Activated CD8-positive, alpha-beta memory T cell treated with anti-CD3 and anti-CD28 coated beads, Interleukin-2, amount 10 ng/mL, durations not matched to agents 7 days and 5 days (primary cell): ENCODE measurements at places on chromosomes 3 and 15. TPM values are rescaled to one million over a fixed set of nuclear protein-coding genes. Genes with fewer than 3 reads are reported as not detected.

DNA sequence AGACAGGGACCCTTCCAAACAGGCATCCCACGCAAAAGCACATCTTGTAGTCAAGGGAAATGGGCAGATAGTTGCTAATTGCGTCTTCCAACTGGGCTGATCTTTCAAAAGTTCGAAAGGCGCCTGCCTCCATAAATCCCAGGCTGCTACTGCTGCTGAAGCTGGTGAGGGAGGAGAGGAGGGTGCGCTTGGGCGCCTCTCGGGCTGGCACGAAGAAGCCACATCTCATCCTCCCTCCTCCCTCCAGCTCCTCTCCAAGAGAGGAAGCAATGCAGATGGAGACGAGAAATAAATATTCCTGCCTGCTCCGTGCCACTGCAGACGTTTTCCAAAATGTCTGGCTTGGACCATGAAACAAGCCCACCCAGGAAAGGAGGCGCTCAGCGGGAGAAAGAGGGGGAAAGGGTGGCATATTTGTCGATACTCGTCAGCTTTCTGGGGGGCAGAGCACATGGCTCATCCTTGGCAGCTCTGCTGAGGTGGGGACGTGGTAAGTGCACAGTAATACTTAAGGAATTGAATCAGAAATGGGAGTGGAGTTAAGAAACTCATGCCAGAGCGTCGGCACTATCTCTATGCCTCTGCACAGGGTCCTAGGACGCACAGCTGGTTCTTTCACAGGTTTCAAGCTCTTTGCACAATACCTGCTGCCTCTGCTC is 88.9 kb upstream of the FEZF2 start:
- DNase-seq: no peak

GRCh38 chr3:45772341-45773035 is 23.8 kb downstream of the SLC6A20 start:
- peak; percentile 62 for DNase-seq

GRCh38 chr3:143016321-143016972 is 15.1 kb downstream of the U2SURP start:
- DNase-seq: no peak

DNA sequence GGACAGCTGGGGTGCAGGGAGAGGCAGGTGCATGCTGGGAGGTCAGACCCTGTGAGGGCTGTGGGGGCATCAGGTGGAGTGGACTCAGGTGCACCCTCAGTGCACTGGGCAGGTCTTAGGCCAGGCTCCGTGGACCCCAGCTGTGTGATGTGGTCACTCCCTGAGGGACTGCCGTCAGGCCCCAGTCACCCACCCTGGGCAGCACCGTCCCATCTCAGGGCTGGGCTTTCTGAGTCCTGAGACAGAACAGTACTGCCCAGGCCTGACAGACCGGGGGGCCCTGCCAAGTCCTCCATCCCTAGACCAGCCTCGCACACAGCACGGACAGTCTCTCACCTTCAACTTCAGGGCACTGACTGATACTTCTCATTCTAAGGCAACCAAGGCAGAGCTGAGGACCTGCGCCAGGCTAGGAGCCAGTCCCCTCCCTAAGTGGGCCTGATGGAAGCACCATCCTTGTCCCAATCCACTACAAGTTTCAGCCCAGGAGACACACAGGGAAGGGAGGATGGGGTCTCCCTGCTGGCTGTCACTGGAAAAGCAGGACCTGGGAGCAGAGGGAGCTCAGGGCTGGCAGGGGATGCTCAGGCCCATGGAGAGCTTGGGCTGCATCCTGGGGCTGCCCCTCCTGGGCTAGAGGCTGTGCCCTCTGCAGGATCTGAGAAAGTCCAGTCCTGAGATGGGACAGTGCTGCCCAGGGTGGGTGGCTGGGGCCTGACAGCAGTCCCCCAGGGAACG is 86.3 kb downstream of the LMLN start:
- DNase-seq: no peak

DNA sequence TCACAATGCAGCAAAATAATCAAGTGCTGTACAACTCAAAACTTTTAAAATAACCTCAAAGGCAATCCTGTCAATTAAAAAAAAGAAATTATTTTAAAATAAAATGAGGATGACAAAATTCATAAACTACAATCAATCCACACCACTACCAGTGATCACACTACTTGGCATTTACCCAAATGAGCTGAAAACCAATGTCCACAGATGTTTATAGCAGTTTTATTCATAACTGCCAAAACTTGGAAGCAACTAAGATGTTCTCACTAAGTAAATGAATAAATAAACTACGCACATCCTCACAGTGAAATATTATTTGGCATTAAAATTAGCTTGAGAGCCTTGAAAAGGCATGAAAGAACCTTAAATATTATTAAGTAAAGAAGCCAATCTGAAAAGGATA is 121.3 kb downstream of the STAG1 start:
- DNase-seq: no peak

- no peak for DNase-seq
Observed at GRCh38 chr3:25967385-25967784, 177.5 kb downstream of the OXSM start.

DNA sequence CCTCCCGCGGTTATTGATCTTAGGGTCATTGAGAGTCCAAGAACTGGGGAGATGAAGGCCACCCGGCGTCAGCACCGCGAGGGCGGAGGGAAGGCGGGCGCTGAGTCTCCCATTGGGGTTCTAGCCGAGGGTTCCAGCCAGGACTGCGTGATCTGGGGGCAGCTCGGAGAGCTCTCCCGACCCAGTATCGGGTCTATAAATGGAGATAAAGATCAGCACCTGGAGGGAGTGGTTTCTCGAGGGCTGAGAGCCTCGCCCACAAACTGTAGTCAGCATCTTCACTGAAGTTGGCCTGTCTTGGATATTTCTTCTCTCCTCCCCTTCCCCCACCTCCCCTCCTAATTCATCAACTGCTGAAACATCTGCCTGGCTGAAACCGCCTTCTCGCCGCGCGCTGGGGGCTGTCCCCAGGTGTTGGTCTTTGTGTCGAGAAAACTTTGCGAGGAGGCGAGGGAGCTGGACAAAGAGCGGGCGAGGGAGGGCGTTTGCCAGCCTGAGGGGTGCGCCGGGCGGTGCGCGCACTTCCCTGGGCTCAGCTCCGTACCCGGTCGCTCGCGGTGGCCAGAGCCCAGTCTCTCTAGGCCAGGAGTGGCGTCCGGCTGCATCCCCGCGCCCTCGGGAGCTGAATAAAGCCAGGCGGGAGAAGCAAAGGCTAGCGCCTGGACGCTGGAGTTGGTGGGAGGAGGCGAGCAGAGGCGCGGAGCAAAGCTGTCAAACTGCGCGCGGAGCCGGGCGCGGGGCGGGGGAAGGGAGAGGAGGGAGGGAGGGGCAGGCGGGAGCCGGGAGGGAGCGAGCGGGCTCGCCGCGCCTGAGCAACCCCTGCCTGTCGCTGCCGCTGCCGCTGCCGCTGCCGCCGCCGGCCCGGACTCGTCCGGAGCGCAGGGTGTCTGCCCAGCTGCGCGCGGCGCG is at the start of gene ST8SIA2:
ST8SIA2 (plus strand) TSS at position 811 of the 909 bp plus-strand sequence. CDS start 184 bp downstream, outside the sequence.
- DNase-seq: no peak

DNA sequence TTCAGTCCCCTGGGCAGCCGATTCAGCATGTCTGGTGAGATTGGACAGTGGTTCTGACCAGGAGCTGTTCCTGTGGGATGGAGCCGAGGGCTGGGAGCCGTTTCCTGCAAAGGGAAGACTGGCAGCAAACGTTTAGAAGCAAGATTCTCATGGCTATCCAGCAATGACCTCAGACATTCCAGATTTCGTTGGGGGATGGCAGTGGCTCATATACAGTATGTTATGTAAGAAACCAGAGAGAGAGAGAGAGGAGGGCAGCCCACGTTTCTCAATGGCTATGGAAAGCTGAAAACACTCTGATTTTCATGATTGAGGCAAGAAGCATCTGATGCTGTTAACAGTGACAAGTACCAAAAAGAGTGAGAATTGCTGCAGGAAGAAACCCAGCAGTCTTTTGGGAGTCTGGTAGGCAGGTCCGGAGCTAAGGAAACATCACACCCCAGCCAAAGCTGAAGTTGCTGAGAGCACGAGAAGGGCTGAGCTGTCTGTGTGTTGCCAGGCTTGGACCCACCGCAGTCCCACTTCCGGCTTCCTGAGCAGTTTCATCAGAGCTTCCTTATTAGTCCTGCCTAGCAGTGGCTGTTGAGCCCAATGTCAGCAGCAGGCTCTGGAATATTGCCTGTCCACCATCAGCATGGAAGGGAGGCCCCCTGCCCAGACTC is 25.6 kb upstream of the VPS8 start:
- DNase-seq: peak; percentile 72

The P2RY1 gene
- total RNA-seq: 0.35 TPM

The EOMES gene
- total RNA-seq: 7.3 TPM

The SEMA4B gene
- 6.0 TPM for total RNA-seq

The IL17RB gene
- total RNA-seq: 7.0 TPM
